ENCODE measurements at places on chromosomes 5 and 9. TPM values are rescaled to one million over a fixed set of nuclear protein-coding genes. Genes with fewer than 3 reads are reported as not detected.

The CDKN2B gene
- total RNA-seq: 11.4 TPM

The PKD2L2 gene
- total RNA-seq: not detected

The FBLL1 gene
- 1.1 TPM for total RNA-seq

DNA sequence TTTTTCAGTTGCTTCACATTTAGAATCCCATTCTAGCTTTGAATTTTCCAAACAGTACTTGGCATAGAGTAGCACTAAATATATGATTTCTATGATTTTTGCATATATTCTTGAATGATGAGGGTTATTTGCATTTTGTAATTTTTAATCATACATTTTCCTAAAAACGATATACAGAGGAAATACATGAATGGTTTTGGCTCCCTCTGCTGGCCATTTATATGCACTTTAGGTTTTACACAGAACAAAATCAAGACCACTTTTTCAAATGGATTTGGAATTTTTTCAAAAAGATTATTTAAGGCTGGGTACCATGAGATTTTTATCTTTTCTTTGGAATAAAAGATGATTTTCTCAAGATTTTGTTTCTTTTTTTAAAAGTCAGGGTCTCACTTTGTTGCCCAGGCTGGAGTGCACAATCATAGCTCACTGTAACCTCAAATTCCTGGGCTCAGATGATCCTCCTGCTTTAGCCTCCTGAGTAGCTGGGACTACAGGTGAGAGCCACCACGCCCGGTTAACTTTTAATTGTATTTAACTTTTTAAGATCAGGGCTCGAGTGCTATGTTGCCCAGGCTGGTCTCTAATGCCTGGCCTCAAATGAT, 16.7 kb upstream of the COMMD10 start:
- DNase-seq: no peak

GRCh38 chr5:139186752-139187326, 11.3 kb downstream of the SIL1 start:
- DNase-seq: no peak

DNA sequence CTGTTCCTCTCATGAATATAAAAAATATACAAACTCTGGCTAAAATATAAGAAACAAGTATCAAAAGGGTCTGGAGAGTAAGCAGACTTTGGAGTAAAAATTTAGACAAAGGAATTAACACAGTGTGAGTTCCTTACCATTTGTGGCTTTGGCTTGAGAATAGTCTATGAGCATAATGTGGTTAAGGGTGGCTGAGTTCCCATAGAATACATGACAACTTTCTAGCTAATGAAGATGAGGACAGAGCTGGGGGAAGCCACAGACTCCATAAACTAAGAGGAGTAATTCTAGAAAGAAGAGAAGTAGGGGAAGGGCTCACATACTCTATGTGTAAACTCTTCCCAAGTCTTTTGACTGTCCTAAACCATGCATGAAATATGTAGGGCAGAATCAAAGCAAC, 79.4 kb downstream of the CAAP1 start:
- no peak for DNase-seq

DNA sequence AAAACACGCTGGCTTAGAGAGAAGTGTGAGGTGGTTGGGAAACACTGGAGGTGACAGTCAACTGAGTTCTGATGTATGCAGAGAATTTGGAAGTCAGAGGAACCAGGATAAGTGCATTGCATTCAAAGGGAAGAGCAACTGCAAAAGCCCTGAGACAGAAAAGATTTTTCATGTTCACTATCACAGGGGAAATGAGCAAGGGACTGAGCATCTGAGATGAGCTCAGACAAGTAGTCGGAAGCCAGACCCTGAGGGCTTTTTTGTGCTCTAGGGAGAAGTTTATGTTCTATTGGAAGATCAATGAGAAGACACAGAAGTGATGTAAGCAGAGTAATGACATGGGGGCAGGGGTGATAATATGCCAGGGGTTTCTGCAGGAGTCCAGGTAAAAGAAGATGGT, 97.5 kb downstream of the HTR4 start:
- no peak for DNase-seq

DNA sequence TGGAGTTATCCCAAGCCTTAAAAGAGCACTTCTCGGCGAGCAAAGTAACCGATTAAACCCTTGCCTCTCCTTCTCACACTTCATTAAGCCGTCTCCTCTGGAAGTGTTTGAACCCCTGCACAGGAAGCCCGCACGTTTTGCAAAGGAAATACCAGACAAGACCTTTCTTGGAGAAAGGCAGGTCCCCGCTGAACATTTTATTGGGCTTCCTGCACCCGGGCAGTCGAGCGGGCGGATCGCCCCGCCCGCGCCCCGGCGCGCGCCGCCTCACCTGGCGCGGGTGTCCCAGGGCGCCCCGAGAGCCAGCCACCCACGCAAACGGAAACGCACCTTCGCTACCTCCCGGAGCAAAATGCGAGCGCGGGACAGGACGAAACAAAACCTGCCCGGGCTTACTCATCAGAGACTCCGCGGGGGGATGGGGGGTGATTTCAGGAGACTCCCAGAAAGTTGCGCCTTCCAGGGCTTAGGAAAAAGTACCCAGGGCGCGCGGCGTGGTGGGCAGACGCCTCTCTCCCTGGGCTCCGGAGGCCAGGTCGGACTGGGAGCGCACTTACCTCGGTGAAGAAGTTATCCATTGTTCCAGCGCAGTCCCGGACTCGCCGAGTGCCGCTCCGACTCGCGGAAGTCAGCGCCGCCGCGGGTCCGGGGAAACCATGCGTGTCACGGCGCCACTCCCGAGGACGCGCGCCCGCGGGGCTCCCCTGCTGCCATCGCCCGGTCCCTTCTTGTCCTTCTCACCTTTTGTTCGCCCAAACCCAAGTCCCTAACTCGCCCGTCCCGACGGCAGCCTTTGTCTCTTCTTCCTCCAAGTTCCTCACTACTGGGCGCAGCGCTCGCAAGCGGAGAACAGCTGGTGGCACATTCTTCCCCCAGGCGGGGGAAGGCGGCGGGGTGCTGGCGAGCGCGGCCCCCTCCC, 598 bp downstream of the MYO10 start:
- DNase-seq: peak; percentile 90

DNA sequence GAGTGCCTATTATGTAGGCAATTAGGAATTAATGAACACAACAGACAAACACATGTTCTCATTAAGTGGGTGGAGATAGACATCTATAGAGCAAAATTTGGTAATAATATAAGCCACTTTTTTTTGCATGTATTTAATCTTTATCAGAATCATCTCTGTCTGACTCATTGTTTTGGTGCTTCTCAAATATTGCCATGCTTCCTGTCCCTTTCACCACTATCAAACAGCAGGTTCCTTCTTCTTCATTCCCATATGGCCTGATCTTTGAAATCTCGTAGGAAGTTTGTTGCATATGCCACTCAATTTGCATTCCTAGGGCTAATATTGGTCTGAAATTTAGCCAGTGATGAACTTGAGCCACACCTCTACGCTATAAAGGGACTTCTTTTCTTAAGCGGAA, 128.9 kb upstream of the SPEF2 start:
- DNase-seq: no peak

GRCh38 chr9:133706307-133707050, 31.7 kb downstream of the SARDH start:
- peak; percentile 29 for DNase-seq

Measured in endodermal cell (in vitro differentiated cells).